DMS53 (cell line): ENCODE measurements at places on chromosomes 2 and 18.

DNA sequence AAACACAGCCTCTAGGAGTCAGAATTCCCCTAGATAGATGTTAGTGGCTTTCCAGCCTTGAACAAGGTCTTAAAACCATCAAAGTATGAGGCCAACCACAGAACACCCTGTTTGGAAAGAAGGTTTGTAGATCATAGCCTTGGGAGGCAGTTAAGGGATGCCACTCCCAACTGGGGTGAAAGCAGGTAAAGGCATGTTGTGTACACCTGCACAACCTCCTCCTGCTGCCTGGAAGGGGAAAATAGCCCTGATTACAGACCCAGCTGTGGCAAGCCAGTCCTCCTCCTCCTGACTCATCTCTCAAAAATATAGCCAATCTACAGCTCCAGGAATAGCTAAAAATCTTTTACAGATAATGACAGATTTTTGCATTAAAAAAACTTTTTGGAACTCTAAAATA is 108.1 kb downstream of the RBM43 start:
- no peak for DNase-seq

- DNase-seq: no peak
These were observed 998.0 kb upstream of the CDH2 start for GRCh38 chr18:29174891-29175290.

- no peak for DNase-seq
These were observed 686.8 kb upstream of the PIK3C3 start for GRCh38 chr18:41268271-41268670.

GRCh38 chr2:96768083-96768561 is 7.4 kb downstream of the CNNM4 start:
- no peak for DNase-seq

GRCh38 chr2:166181813-166182154 is 54.0 kb upstream of the SCN1A start:
- DNase-seq: no peak

- no peak for DNase-seq
These were observed 70.9 kb downstream of the PTRHD1 start for GRCh38 chr2:24722141-24722790.

- no peak for DNase-seq
These were observed 634.2 kb upstream of the TMEFF2 start for GRCh38 chr2:192828947-192829346.
